ENCODE measurements at places on chromosomes 2 and 18.

DNA sequence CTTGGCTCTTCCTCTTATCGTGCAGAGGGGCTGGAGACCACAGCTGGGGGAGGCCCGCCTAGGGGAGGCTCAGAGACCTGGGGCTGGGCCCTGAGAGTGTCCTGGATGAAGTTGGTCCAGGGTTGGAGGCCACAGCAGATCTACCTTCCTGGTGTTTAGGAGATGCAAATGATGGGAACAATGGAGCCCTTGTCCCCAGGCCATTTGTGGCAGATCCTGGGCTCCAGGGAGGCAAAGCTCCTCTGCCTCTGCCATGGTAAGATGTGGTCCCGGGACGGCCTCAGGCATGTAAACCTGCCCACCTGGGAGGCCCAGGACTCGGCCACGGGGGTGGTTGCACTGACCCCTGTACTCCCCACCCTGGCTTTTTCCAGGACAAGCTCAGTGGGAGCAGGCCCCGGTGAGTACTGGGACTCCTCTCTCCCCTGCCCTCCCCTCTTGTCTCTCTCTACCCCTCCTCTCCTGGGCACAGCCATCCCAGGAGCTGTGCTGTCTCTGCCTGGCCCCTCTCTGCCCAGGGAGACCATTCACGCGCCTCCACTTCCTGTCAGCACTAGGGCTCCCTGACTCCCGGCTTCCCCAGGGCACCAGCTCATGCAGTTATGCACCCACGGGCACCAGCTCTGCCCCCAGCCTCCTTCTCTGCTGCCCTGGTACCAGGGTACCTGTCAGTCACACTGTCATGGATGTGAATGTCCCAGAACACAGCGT, 10.9 kb downstream of the SH2D6 start:
- no peak for DNase-seq

DNA sequence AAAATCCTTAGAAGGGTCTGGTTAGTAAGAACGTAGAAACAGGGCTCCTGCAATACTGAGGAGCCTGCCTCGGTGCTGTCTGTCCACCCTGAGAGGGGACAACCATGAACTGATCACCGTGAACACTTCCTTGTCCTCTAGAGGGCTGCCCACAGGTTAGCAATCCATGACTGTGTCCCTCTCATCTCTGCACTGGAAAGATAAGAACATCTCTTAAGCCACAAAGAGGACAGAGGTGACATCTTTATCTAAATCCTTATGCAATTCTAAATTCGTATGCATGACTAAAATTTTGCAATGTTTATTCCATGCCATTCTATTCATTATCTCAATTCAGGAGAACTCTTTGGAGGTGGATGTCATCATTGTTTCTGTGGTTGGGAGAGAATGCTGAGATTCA, 12.8 kb downstream of the EFR3B start:
- no peak for DNase-seq

- no peak for DNase-seq
These were observed 93.7 kb upstream of the RAB6C start for GRCh38 chr2:129885735-129886134.

- DNase-seq: no peak
These were observed 138.5 kb downstream of the COL4A4 start for GRCh38 chr2:227025510-227025909.

GRCh38 chr2:237012004-237012403, 73.7 kb upstream of the COPS8 start:
- DNase-seq: no peak

DNA sequence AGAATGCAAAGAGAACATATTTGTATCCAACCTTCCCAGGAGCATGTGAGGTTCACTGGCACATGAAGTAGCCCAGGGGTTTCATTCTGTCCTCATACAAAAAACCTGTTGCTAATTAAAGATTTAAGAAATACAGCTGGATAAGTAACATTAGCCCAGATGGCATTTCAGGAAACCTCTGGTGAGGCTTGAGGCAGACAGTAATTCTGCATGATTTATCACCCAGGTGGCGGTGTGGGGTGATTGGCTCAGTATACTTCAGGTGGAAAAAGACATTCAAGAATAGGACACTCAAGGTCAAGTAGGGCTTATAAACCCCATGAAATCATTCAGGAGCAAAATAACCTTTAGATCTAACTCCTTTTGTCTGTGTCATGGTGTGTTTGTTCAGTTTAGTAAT, 237.4 kb downstream of the RNF144A start:
- no peak for DNase-seq

DNA sequence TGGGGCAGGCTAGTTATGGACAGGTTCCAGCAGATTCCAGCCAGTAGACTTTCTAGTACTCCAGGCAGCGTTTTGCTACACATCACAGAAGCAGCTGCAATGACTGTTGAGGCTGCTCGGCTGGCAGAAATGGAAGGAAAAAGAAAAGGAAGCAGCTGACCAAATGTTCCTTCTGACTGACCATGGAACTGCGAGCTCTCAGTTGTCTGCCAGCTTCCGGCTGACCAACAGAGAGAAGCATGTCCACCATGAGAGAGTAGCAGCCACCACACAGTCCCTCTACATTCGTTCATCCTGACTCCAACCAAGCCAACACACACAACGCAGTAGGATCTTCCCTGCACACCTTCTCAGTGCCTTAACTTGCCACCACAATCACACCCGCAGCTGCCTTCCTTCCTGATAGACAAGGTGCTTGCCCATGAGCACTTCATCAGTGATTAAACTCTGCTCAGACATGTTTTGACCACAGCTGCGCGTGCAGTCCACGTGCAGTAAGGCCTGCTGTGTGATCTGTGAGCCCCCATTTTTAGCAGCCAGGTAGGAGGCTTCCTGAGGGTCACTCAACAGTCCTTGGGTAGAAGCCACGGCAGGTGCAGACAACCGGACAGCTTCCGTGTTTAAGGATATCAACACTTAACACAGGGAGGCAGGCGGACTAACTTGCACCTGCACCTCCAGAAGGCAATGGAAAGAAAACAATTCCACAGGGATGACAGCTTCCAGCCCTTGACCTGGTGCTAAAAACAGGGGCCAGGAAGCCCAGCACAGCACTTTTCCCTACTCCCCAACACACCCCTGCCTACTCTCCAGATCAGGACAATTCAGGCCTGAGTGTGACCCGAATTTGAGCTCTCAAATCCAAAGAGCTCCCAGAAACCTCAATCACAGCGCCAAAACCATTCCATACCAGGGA, 996 bp downstream of the TGFBRAP1 start:
- peak; percentile 46 for DNase-seq

- DNase-seq: no peak
These were observed 174.1 kb downstream of the NYAP2 start for GRCh38 chr2:225573603-225574002.

- DNase-seq: no peak
These were observed 17.2 kb upstream of the CD207 start for GRCh38 chr2:70852824-70853223.

DNA sequence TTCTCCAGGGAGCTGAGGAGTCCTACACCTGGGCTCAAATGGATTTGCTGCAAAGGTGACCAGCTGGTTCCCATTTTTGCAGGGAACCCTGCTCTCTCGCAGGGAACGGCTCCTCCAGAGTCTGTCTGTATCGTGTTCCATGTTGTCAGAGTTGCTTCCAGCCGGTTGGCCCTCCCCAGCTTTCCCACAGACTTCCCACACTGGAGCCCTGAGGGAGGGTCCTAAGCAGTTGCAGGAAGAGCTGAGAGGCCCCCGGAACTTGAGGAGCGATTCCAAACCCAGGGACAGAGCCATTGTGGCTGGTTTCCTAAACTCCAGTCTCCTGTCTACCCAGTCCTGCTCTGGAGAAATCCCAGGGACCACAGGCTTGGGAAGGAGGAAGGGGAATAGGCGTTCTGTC, 121.7 kb upstream of the PPP1CB start:
- no peak for DNase-seq

GRCh38 chr18:63097178-63097577, 222.4 kb downstream of the BCL2 start:
- no peak for DNase-seq

DNA sequence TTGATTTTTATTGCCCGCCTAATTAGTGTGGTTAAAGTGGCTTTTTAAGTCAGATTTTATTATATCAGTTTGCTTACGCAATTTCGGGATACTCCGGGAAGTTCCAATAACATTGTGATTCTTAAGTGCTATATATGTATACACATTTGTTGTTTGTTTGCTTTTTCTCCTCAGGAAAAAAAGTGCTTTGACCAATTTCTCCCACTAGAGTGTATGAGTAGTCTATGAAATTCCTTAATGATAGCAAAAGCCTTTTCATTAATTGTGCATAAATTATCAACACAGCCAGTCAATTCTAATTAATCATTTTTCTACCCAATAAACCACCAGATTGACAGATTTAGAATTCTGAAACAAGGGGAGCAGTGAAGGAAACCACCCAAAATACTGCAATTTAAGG, 172.2 kb downstream of the DPP10 start:
- no peak for DNase-seq

- peak; percentile 75 for DNase-seq
These were observed 39.1 kb downstream of the MRPL35 start for GRCh38 chr2:86238354-86238753.

Data from GM20000 (cell line).